ENCODE measurements at places on chromosomes 2 and 18. TPM values are rescaled to one million over a fixed set of nuclear protein-coding genes. Genes with fewer than 3 reads are reported as not detected.

- H3K4me3 ChIP-seq, result no peak overlapping the region
- no peaks in the 10 kb centered on the region for H3K4me1 ChIP-seq
- no peaks in the 10 kb centered on the region for H3K36me3 ChIP-seq
Measured at GRCh38 chr18:37508207-37508606, 57.4 kb downstream of the CELF4 start.

- no peaks in the 10 kb centered on the region for H3K36me3 ChIP-seq
- no peaks in the 10 kb centered on the region for H3K27me3 ChIP-seq
- no peak overlapping the region for H3K4me3 ChIP-seq
- H3K4me1 ChIP-seq, result no peaks in the 10 kb centered on the region
Measured at GRCh38 chr2:239192975-239193374, 207.8 kb downstream of the HDAC4 start.

DNA sequence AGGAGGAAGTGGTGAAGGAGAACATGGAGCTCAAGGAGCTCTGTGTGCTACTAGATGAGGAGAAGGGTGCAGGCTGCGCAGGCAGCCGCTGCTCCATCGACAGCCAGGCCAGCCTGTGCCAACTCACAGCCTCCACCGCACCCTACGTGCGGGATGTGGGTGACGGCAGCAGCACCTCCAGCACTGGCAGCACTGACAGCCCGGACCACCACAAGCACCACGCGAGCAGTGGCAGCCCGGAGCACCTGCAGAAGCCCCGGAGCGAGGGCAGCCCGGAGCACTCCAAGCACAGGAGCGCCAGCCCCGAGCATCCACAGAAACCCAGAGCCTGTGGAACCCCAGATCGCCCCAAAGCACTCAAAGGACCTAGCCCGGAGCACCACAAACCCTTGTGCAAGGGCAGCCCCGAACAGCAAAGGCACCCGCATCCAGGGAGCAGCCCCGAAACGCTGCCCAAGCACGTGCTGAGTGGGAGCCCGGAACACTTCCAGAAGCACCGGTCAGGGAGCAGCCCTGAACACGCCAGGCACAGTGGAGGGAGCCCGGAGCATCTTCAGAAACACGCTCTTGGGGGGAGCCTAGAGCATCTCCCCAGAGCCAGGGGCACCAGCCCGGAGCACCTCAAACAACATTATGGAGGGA, 9.0 kb downstream of the CCDC85A start:
- DNase-seq, result no peak
- H3K36me3 ChIP-seq, result no peaks in the 10 kb centered on the region
- H3K4me3 ChIP-seq, result no peak overlapping the region
- H3K27me3 ChIP-seq, result no peaks in the 10 kb centered on the region
- no peak overlapping the region for H3K27ac ChIP-seq

Gene MRPL53
- 65.7 TPM for total RNA-seq

Gene PCARE
- total RNA-seq, result not detected

DNA sequence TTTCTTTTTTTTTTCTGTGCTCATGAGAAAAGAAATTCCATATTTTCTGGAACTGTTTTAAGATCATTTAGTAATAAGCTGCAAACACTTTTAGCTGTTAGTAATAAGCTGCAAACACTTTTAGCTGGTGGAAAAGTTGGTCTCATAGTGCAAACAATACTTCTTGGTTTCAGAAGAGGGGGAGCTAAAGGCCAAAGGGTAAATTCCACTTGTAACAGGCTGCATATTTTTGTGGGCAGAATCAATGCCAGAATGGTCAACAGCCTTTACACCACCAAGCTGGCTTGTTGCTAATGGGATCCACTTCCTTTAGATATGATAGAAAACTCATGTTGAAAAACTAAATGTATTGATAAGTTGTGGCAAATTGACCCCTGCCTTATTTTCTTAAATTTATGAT, 356.8 kb downstream of the NR4A2 start:
- no peak overlapping the region for H3K4me3 ChIP-seq
- no peaks in the 10 kb centered on the region for H3K4me1 ChIP-seq
- no peaks in the 10 kb centered on the region for H3K36me3 ChIP-seq
- no peaks in the 10 kb centered on the region for H3K27me3 ChIP-seq
- no peak for DNase-seq

Gene TUBA3E
- 12.8 TPM for total RNA-seq

GRCh38 chr2:355773-356172, 67.9 kb upstream of the ALKAL2 start:
- no peaks in the 10 kb centered on the region for H3K36me3 ChIP-seq
- H3K27me3 ChIP-seq, result no peaks in the 10 kb centered on the region
- H3K4me3 ChIP-seq, result no peak overlapping the region
- H3K27ac ChIP-seq, result no peak overlapping the region
- no peak for DNase-seq

DNA sequence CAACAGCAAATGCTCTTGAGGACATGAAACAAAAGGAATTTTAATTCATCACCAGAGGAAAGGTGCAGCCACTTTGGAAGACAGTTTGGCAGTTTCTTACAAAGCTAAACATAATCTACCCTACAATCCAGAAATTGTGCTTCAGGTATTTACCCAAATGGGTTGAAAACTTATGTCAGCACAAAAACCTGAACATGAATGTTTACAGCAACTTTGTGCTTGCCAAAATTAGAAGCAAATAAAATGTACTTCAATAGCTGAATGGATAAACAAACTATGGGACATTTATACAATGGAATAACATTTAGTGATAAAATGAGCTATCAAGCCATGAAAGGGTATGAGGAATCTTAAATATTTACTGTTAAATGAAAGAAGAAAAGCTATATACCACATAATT, 6.9 kb upstream of the MAP2 start:
- H3K27me3 ChIP-seq, result no peaks in the 10 kb centered on the region
- no peak for DNase-seq
- H3K4me1 ChIP-seq, result no peaks in the 10 kb centered on the region
- no peaks in the 10 kb centered on the region for H3K36me3 ChIP-seq

- H3K27ac ChIP-seq, result no peak overlapping the region
- no peak overlapping the region for H3K4me3 ChIP-seq
- H3K27me3 ChIP-seq, result no peaks in the 10 kb centered on the region
- H3K4me1 ChIP-seq, result no peaks in the 10 kb centered on the region
Measured at GRCh38 chr2:177893880-177894279, 178.7 kb downstream of the PDE11A start.

Gene MSTN
- total RNA-seq, result 0.95 TPM

- H3K4me3 ChIP-seq, result no peak overlapping the region
- H3K27me3 ChIP-seq, result no peaks in the 10 kb centered on the region
- H3K36me3 ChIP-seq, result no peaks in the 10 kb centered on the region
- H3K4me1 ChIP-seq, result no peaks in the 10 kb centered on the region
Measured at GRCh38 chr2:118240276-118240675, 152.0 kb downstream of the INSIG2 start.

- H3K4me3 ChIP-seq, result peak overlapping the region; percentile 97
- no peaks in the 10 kb centered on the region for H3K4me1 ChIP-seq
- no peaks in the 10 kb centered on the region for H3K27me3 ChIP-seq
- peak overlapping the region; percentile 95 for H3K27ac ChIP-seq
- no peaks in the 10 kb centered on the region for H3K36me3 ChIP-seq
- peak; percentile 34 for DNase-seq
Measured at GRCh38 chr2:119760237-119760955, 674 bp downstream of the PTPN4 start.

Gene TGFA
- total RNA-seq, result 1.5 TPM

Gene NT5C1B
- total RNA-seq, result not detected

GRCh38 chr2:7725171-7725849, 808.1 kb downstream of the RNF144A start:
- peak; percentile 19 for DNase-seq
- no peak overlapping the region for H3K27ac ChIP-seq
- H3K27me3 ChIP-seq, result no peaks in the 10 kb centered on the region
- H3K4me1 ChIP-seq, result no peaks in the 10 kb centered on the region
- no peaks in the 10 kb centered on the region for H3K36me3 ChIP-seq
- no peak overlapping the region for H3K4me3 ChIP-seq

Gene LRRFIP1
- total RNA-seq, result 151 TPM

Gene PDCD1
- 0.21 TPM for total RNA-seq

Gene TWIST2
- 97.6 TPM for total RNA-seq

Gene OTOS
- total RNA-seq, result not detected

DNA sequence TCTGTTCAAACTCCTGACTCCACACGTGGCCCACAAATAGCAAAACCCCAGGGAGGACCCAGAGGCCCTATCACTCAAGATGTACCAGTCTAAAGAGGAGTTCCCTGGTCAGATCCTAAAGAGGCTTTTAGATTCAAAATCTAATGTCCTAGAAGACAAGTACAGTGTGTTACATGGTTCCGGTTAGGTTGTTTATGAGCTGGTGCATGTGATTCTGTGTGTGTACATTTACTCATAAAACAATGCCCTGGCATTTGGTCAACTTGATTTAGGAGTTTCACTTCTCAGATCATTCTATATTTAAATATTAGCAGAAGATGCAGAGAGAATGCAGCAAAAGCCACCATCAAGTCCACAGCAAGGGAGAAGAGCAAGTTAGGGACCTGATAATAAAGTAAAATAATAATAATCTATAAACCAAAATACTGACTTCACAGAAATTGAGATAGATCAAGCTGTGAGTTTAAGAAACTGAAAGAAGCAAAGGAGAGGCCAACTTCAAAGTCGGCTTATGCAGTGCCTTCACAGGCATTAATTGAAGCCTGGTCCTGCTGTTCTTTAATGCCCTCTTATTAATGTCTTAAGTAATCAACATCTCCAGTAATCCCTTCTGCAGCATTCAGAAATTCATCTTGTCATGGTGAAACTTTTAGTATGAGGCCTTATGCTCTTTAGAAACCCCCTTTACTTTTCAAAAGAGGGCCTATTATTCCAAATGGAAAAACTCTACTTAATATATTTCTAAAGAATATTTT, 4.2 kb upstream of the AP1S3 start:
- H3K36me3 ChIP-seq, result no peaks in the 10 kb centered on the region
- no peaks in the 10 kb centered on the region for H3K4me1 ChIP-seq
- no peaks in the 10 kb centered on the region for H3K27me3 ChIP-seq
- no peak overlapping the region for H3K27ac ChIP-seq
- no peak overlapping the region for H3K4me3 ChIP-seq
- no peak for DNase-seq

DNA sequence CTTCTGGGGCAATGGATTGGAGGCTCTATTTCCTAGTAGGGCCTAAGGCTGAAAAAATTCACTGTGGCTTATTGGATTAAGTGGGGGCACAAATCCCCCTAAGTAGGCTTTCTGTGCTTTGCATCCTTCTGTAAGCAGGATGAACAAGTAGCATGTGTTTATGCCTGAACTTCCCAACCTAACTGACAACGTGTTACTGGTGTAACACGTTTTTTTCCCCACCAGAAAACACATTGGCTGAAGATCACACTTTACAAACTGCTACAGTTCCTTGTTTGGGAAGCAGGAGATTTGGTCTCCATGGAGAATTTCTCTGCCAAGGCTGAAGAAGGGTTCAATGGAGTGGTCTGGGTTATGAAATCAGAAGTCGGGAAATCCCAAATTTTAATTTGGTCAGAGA, 7.2 kb upstream of the ITGA6 start:
- H3K4me1 ChIP-seq, result no peaks in the 10 kb centered on the region

GRCh38 chr2:230974096-230974913, 21.6 kb upstream of the SPATA3 start:
- H3K4me3 ChIP-seq, result no peak overlapping the region
- DNase-seq, result no peak
- no peak overlapping the region for H3K27ac ChIP-seq

Gene VAMP5
- 85.4 TPM for total RNA-seq

DNA sequence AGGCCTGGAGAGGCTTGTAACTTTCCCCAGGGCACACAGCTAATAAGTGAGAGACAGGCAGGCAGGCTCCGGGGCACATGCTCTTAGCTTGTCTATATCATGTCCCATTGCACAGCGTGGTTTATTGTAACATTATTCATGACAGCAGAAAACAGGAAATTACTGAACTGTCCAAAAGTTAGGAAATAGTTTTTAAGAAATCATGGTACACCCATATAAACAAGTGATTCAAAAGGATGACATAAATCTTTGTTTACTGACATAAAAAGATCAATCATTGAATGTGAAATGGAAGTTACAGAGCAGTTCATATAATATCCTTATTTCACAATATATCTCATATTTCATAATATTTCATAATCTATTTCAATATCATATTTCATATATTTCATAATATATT, 34.3 kb upstream of the TXNDC2 start:
- no peak overlapping the region for H3K4me3 ChIP-seq
- no peak overlapping the region for H3K27ac ChIP-seq
- H3K36me3 ChIP-seq, result no peaks in the 10 kb centered on the region
- no peak for DNase-seq
- peaks cover 3% of the 10 kb centered on the region for H3K4me1 ChIP-seq
- no peaks in the 10 kb centered on the region for H3K27me3 ChIP-seq

DNA sequence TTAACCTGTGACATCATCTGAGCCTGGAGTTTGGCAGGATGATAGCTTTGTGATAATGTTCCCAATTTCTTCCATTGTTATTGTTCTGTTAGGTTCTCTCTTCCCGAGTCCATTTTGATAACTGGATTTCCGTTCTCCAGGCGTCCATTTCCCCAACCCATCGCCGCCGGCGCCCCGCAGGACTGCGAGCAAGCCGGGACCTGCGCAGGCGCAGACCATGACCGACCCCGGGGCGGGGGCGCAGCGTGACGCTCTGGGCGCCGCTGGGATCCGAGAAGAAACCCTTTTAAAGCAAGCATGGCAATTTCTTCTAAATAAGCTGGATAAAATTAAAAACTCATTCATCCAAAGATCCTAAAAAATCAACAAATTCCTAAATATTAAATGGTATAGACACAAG, at the start of gene SLC25A52:
SLC25A52 (minus strand) TSS at position 186 of the 400 bp plus-strand sequence. CDS start 219 bp downstream, outside the sequence.
- H3K4me3 ChIP-seq, result no peak within 1 kb of the TSS
- H3K4me1 ChIP-seq, result no peaks in the 10 kb centered on the region
- no peak for DNase-seq

DNA sequence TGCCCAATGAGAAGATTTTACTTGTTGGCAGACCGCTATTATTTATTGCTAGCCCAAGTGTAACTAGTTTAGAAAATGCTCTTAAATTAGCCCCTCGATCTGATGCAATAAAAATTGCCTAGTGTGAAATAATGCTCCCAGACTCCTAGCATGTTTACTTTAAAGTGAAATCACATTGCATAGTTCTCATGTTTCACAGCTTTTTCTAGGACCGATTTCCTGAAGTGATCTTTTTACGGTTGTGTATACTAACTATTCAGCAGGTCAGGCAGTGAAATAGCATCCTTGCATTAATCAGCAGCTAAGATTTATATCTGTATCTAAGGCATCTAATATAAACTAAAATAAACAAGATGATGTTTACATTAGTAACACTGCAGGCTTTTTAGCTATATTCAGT, 52.4 kb downstream of the PMS1 start:
- no peak overlapping the region for H3K4me3 ChIP-seq
- no peaks in the 10 kb centered on the region for H3K27me3 ChIP-seq
- H3K4me1 ChIP-seq, result no peaks in the 10 kb centered on the region
- no peak for DNase-seq

GRCh38 chr2:145807968-145808367, 1288.0 kb upstream of the ZEB2 start:
- H3K27ac ChIP-seq, result no peak overlapping the region
- no peaks in the 10 kb centered on the region for H3K36me3 ChIP-seq
- H3K4me1 ChIP-seq, result no peaks in the 10 kb centered on the region
- no peak overlapping the region for H3K4me3 ChIP-seq
